Inflammatory macrophage treated with lipopolysaccharide for 4 hours (primary cell): ENCODE measurements at places on chromosomes 3 and 15.

DNA sequence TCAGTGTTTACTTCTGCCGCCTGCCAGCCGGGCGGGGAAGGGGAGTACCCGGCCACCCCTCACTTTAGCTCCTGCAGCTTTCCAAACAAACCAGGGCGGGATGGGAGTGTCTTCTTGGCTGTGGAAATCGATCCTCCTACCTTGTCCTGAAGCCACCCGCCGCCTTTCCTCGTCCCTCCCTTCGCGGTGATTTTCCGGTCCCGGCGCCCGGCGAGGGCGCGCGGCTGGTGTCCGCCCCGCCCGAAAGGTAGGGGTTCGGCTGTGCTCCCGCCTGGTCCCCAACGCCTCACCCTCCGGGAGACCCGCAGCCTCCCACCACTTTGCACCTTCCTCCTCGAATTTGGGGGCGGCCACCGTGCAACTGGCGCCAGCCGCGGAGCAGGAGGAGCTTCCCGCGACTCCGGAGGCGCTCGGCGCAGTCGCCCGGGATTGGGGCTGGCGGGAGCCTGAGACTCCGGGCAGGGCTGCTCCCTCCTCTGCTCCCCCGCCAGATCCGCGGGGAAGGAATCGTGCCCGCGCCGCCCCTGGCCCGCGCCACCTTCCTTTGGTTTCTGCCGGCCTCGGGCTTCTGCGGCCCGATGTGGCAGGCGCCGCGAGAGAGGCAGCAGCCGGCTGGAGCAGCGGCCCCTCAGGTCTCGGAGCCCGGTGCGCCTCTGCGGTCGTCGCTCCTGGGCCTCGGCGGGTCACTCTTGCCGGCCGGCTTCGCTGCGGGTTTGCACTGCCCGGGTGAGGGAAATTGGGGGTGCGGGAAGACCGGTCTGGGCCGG lies 30.7 kb upstream of the ST3GAL6 start:
- DNase-seq = peak; percentile 37

DNA sequence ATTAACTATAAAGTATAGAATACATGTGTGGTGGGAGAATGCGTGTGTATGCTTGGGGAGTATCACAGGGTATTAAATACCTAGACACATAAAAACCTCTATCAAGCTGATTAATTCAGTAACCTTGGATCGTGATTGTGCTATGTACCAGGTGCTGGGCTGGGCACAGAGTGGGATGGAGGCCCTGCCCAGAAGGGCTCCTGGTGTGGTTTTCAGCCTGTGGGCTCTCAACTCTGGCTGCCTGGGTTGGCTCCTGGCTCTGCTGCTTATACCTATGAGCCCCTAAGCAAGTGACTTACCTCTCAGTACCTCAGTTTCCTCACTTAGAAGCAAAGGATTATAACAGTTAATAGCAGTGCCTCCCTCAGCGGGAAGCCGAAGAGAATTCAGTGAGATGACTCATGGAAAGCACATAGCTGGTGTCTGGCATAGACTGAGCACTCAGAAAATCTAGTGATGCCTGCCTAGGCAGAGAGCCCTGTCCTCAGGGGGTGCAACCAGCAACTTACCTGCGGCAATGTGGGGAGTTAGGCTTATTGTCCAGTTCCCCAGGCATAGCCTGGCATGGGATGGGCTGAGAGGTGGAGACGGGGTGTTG lies 90.6 kb upstream of the MYZAP start:
- no peak for DNase-seq

DNA sequence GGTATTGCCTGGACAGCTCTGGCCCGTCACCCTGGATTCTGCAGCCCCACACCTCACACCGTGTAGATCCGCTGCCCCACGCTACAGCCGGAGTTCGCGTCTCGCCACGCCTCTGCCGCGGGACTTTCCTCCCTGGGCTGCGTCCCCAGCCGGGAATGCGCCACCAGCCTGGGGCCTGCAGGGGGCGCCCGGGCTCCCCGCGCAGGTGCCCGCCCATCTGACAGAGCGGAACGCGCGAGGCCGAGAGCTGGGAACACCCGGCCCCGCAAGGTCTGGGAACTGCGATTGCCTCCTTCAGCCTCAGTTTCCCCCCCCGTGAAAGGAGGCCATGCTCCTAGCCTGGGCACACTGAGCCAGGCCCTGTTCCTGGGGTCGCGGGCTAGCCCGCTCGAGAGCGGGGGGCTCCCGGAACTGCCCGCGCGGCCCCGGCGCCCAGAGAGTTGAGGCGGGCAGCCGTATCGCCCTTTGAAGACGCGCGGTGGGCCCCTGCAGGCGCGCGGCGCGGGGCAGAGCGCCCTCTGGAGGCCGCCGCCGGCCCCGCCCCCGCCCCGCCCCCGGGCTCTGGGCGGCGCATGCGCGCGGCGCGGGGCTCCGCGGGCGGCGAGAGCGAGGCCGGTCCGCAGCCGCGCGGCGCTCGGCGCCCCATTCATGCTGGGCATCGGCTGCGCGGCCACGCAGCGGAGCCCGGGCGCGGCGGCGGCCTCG lies at the start of gene PLXNA1:
TSS of gene PLXNA1 (plus strand) at position 645 of the 705 bp plus-strand sequence. CDS start 5,479 bp downstream, outside the sequence.
- DNase-seq = peak; percentile 80

DNA sequence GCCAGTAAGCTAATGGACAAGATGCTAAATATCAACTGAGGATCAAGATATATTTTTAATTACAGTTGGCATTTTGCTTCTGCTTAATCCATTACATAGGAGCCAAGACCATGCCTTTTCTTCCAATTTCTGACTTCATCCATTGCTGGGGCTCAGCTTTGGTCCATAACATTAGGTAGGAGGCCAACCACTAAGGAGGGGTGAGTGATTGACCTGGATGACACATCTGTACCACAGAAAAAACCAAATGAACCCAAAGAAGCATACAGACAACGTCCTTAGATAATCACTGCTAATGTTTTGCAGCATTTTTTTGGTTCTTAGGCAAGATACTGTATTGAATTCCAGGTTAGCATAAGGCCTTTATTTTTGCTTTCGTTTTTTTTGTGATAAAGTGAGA lies 353.2 kb upstream of the KCNH8 start:
- DNase-seq = no peak

DNA sequence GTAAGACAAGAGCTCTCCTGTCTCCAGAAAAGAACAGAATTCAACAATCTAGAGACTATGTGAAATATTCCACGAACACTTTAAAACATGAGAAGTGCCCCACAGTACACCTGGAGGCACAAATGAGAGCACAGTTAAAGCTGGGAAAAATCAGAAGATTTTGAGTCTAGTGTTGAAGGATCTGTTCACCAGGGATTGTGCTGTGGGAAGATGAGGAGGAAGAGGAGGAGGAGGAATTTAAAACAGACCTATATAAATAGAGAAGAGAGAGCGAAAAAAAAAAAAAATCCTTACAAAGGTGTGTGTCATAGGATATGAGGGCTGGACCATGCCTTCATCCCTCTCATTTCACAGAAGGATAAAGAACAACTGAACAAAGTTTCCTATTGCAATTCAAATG lies 361.0 kb upstream of the SEMA6D start:
- no peak for DNase-seq

GRCh38 chr15:101526021-101526420 lies 36.5 kb upstream of the PCSK6 start:
- DNase-seq = no peak

GRCh38 chr15:33314069-33314468 lies 3.3 kb downstream of the RYR3 start:
- DNase-seq = no peak

GRCh38 chr3:178907081-178907480 lies 164.5 kb downstream of the ZMAT3 start:
- no peak for DNase-seq

DNA sequence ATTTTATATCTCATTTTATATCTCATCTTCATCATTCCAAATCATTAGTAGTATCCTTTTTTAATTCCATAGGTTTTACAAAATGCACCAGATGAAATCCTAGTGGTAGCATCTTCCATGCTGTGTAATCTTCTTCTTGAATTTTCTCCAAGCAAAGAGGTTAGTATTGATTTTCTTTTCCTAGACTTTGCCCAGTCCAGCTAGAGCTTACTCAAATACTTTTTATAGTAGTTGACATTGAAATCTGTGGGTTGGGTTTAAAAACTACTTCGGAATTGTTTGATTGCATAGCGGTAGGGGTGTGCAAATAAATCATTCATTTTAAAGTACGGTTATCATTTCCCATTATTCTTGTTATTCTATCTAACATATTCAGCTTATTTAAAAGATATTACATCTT lies 62.6 kb downstream of the NME9 start:
- DNase-seq = no peak

- DNase-seq = no peak
Observed at GRCh38 chr15:38691965-38692788, 127.6 kb upstream of the RASGRP1 start.

GRCh38 chr3:151873398-151873797 lies at the start of gene SUCNR1:
TSS of gene SUCNR1 (plus strand) at chr3:151873643. CDS start at chr3:151879893, 6,250 bp downstream.
- peak; percentile 95 for DNase-seq

GRCh38 chr3:3110749-3111361 lies 681 bp upstream of the IL5RA start:
- DNase-seq = no peak

GRCh38 chr3:66856533-66856932 lies 141.6 kb upstream of the KBTBD8 start:
- no peak for DNase-seq

DNA sequence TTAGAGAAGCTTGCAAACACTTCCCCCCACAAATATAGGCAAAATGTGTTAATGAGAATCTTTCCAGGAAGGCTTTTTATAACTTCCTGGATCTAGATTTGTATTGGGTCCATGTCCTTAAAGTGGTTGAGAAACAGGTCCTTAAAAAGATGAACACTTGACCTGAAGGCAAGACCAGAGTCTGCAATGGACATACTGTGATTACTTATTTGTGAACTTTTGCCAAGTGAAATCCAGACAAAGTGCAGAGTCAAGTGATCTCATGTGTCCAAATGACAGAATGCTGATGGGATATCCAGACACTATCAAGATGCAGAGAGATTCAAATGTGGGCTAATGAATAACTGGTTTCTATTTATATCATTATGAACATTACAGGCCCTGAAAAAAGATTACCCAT lies 43.8 kb downstream of the FRMD4B start:
- DNase-seq = peak; percentile 19

GRCh38 chr3:110680450-110680849 lies 391.2 kb upstream of the NECTIN3 start:
- DNase-seq = no peak

DNA sequence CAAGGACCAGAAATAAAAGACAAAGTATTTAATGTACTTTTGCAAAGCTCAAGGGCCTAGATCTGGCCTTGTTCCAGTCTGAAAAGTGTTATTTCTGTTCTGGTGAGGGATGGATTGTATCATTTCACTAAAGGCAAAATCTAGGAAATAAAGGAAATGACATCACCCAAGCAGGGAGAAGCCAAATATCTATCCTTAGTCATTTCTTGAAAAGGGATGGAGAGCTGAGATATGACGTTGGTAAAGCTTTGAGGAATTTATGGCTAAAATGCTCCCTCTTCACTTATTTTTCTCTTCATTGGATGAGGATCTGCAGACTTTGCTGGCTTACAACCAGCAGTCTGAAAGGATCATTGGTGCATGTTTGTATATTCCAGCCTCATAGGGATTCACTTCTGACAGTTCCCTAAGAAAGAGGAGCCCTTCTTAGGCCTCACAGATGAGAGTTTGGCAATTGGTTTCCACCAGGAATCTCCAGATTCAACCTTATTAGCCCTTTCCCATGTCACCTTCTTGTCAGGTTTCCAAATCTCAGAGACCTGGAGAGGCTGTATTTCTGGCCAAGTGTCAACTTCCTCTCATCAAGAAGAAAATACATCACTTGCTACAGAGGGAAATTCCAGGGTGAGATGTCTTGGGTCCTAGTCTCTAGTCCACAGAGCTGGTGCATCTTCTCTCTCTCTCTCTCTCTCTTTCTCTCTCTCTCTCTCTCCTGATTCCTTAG lies 93.7 kb upstream of the BOC start:
- no peak for DNase-seq

DNA sequence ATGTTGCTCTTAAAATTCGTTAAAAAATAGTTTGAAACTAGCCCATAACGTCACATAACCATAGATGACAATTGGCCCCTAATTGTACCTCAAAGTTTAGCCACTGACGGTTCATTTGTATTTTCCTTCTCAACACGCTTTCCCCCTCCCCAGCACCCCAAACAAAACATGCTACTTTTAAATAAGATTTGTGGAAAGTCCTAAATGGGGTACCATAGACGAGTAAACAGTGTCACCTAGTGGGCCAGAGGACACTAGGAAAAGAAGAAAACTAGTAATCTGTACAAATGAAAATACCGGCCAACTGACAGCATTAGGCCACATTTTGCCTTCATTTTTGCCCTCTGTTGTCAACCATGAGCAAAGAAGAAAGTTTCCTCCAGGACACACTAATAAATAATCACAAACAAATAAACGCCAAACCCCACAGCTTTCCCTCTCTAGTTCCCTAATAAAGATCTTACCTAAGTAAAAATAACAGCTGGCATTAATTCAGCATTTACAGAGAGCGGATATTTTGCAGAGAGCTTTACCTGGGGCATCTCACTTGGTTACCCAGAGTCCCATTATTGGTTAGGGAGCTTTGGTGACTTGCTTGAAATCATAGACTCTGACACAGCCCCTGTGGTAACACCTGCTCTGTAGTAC lies 175.1 kb upstream of the ATP11B start:
- no peak for DNase-seq

- DNase-seq = no peak
Observed at GRCh38 chr15:67639591-67639990, 97.1 kb downstream of the MAP2K5 start.

DNA sequence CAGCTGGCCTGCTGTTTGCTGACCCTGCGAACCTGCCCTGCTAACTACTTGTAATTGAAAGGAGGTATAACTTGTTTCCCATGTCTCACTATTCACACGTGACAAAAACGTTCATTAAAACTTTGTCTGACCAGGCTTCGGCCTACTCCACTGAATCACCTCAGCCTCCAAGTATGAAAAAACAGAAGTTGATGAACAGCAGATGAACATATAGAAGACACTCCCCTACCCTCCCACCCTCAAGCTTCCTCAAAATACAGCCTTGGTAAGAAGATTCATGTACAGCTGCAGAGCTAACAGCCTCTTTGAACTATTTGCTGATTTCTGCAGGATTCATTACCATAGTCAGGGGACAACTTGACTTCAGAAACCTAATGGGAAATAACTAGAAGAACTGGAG lies 10.7 kb downstream of the RBM15B start:
- peak; percentile 74 for DNase-seq

DNA sequence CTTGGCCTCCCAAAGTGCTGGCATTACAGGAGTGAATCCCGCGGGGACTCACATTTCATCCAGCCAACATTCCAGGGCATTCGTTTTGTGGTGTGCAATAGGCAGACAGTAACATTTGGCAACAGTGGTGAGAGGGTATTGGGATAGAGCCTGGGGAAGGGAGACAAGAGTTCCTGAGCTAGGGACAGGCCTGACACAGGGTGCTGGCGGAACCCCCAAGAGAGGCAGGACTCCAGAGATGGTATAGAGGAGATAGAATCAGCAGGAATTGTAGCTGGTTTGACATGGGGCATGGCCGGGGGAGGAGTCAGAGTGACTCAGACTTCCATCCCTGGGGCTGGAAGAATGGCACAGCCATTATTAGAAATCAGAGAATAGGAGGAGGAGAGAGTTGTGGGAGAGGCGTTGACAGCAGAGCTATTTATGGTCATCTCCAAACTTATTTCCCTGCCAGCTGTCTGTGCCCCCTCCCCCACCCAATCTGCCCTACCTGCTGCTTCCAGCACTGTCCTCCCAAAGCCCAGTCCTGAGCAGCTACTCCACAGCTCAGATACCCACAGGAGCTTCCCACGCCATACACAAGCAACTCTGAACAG lies 4.4 kb upstream of the IDH2 start:
- DNase-seq = peak; percentile 10
